Activated T-cell treated with anti-CD3 and anti-CD28 coated beads, Interleukin-2, amount 50 U/mL, for 72 hours (primary cell): ENCODE measurements at places on chromosomes 6 and 20. TPM values are rescaled to one million over a fixed set of nuclear protein-coding genes. Genes with fewer than 3 reads are reported as not detected.

Gene WFDC12
- not detected for total RNA-seq

Gene COL19A1
- total RNA-seq: 0.19 TPM

Gene LGSN
- 0.32 TPM for total RNA-seq

Gene PLTP
- total RNA-seq: 18.0 TPM

Gene LY6G6C
- 0.67 TPM for total RNA-seq

Gene MLIP
- total RNA-seq: not detected

Gene ULBP2
- 1.00 TPM for total RNA-seq

Gene GNAS-AS1
- 2.5 TPM for total RNA-seq

Gene TRIM31
- 0.12 TPM for total RNA-seq

Gene MYB
- total RNA-seq: 91.4 TPM

Gene ZC2HC1B
- total RNA-seq: not detected

Gene ADGRF5
- total RNA-seq: not detected

Gene DLK2
- 2.6 TPM for total RNA-seq

Gene SKIC2
- total RNA-seq: 79.7 TPM
